ENCODE measurements at places on chromosomes 6 and 20.

DNA sequence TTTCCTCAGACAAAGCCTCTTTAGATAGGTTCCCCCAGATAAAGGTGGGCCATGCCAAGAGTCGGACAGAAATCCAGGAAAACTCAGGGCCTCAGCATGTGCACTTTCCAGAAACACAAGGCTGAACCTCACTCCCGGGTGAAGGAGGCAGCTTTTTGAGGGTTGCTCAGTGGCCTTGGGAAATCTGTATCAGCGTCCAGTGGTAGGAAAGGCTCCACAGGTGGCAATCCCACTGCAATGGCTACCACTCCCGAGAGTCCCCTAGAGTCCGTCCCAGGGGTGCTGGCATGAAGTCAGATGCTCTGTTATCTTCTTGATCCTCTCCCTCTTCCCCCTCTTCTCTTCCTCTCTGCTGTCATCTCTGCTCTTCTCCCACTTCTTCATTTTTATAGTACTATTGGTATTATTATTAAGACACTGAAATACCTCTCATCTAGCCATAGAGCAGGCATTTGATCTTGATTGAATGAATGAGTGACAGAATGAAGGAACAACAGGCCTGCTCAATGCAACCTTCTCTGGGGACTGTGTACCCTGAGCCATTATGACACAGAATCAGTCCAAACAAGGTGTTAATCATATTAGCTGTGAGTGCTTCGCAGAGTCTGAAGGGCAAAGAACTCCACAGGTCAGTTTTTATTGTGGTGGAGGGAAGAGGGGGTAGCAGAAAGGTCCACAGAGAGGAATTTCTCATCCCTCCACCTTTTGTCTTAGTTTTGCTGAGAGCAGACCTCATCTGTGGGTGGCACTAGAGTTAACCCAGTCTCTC, 13.3 kb downstream of the SLC22A1 start:
- DNase-seq: no peak

DNA sequence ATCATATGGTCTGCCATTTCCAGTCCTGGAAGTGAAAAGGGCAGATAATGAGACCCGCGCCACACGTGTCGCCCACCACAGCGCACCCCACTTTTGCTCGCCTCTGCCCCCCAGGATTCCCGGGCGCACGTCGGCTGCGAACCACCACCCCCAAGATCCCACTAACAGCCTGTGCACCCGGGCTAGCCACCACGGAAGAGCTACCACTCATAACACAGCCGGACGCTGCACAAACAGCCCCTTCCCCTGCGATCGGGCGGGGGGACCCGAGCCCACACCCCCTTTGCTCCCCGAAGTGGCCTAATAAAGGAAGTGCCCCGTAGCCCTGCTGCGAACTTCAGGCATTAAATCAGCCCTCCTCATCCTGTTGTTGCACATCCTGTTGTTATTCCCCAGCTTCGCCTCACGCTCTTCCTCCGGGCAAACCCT, 506 bp downstream of the CITED2 start:
- no peak for DNase-seq

- no peak for DNase-seq
These were observed 424.7 kb downstream of the MMUT start for GRCh38 chr6:49038294-49038822.

DNA sequence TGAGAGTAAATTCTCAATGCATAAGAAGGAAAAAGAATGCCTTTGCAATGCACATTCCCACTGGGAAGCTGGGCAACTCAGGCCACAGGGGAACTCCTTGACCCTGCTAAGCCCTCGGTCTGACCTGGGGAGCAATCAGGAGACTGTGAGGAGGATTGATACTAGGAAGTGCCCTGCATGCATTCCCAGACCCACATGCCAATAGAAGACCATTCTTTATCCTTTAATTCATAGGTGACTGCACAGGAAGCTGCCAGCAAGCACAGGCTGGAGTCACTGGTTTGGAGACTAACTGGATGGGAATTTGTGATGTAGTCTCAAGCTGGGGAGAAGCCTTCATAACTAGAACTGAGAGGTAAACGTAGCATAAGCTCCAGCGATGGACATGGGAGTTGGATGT, 1012.7 kb downstream of the EYS start:
- no peak for DNase-seq

GRCh38 chr6:69894578-69895347, 28.4 kb downstream of the COL19A1 start:
- no peak for DNase-seq

DNA sequence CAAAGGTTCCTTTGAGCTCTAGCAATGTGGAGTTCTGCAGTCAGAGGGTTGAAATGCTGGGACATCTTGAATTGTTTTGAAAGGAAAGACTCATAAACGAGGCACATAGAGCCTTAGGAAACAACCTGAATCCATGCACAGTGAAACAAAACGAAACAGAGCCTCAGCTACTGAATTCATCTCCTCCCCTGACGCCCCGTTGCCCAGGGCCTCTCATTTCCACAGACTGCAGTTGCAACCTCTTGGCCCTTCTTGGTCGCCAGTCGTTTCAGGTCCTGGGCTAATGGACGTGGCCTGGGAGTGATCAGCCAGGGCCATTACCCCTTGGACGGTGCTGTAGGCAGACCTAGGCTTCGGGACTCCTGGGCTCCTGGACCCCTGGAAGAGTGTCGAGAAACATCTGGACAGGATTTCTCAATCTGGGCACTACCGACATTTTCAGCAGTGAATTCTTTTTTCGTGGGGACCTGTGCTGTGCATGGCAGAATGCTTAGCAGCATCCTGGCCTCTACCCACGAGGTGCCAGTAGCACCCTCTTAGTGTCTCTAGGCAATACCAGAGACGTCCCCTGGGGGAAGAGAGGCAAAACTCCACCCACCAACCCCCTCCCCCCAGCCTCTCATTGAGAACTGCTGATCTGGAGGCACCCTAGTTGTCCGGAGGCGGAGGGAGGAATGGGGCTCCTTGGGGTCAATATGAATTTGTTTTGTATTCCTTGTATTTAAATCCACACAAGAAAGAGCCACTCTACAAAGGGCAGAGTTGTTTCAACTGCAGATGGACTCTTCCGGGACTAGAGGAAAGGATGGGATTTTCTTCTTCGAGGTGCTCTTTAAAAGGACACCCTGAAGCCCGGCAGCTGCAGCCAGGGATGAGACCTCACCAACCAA, 50.2 kb downstream of the TMEM242 start:
- DNase-seq: peak; percentile 40

DNA sequence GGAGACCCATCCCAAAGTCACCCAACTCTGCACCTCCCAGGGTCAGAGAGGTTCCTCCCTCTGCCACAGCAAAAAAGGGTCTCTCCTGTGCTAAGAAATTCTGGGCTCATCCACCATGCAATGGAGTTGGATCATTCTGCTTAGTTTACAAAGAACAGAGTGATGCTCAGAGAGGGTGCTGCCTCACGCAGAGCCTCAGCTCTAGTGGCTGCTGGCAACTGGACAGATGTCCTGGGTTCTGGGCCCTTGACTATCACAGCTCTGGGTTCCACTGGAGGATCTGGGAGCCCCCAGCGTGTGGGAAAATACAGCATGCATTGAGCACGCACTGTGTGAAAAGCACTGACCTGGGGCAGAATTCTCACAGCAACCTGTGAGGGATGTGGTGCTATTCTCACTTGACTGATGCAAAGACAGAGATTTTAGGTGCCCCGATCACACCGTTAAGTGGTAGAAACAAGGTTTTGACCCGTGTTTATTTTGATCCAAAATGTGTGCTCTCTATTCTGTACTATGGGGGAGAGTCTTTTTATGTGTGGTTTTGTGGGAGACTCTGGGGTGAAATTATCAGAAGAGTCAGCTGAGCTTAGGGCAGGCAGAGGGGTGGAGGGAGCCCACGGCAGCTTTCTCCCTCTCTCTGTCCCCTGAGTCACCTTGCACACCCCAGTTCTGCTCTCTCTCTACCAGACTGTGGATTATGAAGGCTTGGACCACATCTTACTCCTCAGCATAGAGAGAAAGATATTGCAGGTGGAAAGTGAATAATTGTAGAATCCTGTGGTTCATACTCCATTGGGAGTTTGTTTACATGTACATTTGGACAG, 19.9 kb downstream of the TREML4 start:
- DNase-seq: no peak

DNA sequence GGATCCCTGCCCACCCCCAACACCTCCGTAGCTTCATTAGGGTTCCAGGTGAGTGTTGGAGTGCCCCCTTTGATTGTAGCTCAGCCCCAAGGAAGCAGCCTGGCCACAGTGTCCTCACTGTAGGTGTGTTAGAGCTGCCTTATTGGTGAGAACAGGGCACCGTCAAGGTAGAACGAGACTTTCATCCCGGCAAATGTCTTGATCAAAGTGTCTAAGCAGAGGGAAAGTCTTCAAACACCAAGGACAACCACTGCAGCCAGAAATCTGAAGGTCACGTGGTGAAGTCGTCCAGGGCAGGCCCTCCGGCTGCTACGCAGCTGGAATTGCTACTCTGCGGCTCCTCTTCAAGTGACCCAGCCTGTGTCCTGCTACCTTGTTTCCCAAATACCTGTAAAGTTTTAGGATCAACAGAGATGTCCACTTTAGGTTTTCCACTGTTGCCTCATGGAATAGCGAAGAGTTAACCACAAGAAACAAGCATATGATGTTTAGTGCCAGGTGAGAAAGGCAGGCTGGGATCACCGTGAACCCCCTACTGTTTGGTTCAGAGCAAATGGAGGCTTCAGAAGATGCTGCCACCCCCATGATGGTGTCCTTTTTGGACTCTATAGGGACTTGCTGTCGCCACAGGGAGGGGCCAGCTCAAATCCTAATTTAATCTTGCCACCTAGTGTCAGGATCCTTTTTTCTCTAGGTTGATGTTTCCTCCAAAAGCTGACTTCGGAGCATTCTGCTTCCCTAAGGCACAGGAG, 1.7 kb upstream of the DLL1 start:
- no peak for DNase-seq

- no peak for DNase-seq
These were observed 26.1 kb upstream of the TBC1D7 start for GRCh38 chr6:13354331-13355042.

GRCh38 chr6:167791780-167792478, 34.8 kb upstream of the AFDN start:
- no peak for DNase-seq

- no peak for DNase-seq
These were observed 49.7 kb upstream of the ELOVL5 start for GRCh38 chr6:53398247-53399026.

Measured in memory B cell (primary cell).